ENCODE measurements at places on chromosomes 7 and 10.

GRCh38 chr10:99449023-99449422 is 18.6 kb upstream of the GOT1 start:
- no peak for DNase-seq

DNA sequence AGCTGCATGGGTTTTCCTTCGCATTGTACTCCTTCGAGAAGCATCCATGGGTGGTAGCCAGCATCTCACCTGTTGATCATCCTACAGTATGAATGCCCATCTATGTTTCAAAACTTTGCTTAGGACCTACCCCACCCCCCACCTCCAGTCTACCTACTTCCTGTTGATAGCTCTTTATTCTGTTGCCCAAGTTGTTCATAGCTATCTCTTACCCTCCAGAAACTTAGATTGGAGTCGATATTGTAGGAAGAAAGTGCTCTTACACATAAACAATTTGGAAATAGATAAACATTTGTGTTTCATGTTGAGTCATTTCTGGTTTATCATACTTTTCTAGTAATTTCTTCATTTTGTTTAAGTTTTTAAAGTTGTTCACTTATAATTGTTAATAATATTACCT is 90.1 kb downstream of the FAS start:
- no peak for DNase-seq

GRCh38 chr10:106660550-106660949 is 504.0 kb downstream of the SORCS1 start:
- DNase-seq: no peak

- DNase-seq: no peak
These were observed 24.7 kb downstream of the GHRHR start for GRCh38 chr7:30988351-30989005.

DNA sequence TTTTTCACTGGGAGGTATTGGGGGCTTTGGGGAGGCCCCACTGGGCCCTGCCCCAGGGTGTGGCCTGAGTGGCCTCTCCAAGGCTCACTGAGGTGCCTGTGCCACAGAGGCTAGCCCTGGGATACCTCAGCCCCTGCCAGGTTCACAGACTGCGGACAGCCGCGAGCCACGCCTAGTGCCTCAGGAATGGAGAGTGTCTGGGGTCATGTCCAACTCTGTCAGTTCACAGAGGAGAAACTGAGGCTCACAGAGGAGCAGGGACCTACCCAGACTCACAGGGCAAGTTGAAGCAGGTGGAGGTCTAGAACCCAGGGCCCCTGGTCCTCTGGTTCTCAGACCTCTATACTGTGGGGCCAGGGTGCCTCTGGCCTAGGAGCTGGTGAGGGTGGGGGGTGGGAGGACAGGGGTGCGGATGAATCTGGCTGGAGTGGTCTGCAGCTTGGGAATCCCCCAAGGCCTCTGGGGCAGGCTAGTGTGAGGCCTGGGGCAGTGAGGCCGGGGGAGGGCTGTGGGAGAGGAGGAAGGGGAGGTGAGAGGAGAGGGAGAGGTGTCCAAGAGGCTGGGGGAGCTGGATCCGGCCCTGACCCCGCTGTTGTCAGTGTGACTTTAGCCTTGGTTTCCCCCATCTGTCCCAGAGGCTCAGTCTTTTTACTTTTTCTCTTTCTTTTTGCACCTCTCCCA is 20.0 kb downstream of the NEURL1 start:
- no peak for DNase-seq

DNA sequence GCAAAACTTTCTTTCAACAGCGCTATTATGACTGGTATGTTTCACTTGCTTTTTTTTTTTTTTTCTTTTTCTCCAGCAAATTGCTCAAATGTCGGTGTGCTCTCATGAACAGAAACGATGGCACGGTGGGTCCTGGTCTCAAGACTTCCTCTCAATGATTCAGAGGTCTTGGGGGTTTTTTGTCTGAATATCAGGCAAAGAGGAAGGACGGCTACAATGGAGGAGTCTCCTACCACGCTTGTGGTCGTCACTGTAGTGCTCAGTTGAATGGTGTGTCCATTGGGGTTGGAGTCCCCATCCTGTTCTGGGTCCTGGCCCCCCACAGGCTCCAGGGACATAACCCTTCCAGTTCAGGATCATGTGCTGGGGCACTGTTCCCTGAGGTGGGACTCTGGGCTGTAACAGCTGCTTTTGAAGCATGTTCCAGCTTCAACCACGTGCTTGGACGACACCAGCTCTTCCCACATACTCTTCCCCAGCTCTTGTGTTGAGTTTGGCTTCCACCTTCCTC is 266.7 kb upstream of the KLF6 start:
- no peak for DNase-seq
